D721Med (cell line): ENCODE measurements at places on chromosomes 1 and 21.

DNA sequence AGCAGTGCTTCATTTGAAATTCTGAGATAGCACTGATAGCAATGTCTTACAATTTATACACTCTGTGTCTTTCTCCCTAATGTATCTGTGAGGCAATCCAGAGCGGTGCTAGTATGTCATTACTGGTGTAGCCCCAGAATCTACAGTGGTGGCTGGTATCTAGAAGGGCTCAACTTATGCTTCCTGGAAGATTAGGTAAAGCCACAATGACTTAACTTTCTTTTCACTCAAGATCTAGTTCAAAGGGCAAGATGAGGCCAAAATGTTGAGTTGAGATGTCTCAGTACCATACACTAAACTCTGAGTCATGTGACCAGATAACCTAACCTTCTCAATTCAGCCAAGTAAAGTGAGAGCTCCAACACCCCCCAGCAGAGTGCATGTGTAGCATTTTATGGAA is 77.5 kb downstream of the PAPPA2 start:
- no peak for DNase-seq

GRCh38 chr1:58943776-58944175 is 159.9 kb upstream of the JUN start:
- DNase-seq: no peak

GRCh38 chr1:161305867-161306519 is 3.8 kb downstream of the MPZ start:
- peak; percentile 66 for DNase-seq

DNA sequence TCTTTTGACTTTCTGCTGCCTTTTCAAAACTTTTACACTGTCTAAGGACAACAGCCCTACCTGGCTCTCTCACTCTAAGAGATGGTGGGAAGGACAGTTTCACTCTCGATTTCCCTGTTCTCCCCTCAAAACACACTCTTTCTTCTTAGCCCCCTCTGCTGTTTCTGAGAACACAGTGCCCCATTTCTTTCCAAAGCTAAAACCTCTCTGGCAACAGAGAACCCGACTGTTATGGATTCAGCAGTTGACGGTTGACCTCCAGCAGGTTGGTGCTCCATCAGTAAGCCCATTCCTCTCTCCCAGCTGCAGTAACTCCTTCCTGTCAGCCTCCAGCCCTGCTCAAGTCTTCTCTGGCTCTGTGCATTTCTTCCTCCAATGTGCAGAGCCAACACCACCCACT is 88.2 kb upstream of the ABCD3 start:
- DNase-seq: no peak

GRCh38 chr1:94540440-94541245 is 916 bp downstream of the F3 start:
- DNase-seq: no peak

GRCh38 chr1:174114788-174115448 is 44.4 kb upstream of the RABGAP1L start:
- no peak for DNase-seq

GRCh38 chr1:10431070-10431730 is 967 bp downstream of the CENPS start:
- no peak for DNase-seq

DNA sequence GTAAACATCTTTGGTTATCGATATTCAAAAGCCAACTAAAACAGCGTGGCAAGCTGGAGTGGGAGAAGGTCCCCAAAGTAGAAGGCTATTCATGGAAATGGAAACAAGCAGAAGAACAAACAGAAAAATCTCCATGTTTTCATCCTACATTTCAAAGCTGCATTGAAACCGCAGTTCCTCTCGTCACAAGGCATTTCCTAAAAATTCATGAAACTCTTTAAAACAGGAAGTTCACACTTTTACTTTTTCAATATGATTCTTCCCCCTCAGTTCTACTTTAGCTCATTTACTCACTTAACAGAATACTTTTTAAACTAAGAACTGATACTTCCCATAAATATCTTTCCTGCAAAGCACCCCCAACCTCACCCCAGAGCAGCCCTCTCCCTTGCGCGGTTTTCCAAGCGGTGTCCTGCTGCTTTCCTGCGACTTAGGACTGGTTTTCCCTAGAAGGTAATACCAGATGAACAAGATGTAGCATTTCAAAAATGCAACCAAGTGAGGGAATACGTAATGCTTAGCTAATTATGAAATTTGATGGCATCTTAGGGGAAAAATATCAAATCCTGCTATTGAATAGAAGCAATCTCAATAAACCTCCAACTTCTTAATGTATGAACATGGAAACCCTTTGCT is 228.3 kb upstream of the PKN2 start:
- no peak for DNase-seq

DNA sequence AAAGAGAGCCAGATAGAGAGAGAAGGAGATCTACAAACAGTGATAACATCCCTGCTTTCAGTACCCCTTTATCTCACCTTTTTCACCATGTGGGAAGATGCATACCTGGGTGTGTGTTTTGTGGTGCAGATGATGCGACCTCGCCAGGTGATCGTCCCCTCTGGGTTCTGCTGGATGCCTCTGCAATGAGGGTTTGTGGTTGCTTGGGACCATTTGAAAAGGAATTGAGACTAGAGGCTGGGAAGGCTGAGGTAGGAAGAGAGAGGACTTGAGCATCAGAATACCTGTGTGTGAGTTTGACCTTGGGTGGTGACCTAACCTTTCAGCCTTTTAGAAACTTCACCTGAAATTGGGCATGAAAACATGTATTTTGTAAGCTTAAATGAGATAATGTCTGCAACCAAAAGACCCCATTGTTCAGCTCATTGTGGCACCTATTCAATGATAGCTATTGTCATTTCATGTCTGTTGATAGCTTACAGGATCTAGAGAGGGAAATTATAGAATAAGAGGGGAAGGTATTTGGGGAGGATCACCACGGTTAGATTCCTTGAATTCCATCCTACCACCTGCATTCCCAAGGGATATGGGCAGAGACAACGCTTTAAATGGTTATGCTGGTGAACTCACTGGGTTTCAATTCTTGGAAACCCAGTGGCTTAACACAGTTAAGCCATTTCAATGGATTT is 125.7 kb downstream of the IGSF21 start:
- DNase-seq: no peak
